ENCODE measurements at places on chromosomes 3 and 15.

DNA sequence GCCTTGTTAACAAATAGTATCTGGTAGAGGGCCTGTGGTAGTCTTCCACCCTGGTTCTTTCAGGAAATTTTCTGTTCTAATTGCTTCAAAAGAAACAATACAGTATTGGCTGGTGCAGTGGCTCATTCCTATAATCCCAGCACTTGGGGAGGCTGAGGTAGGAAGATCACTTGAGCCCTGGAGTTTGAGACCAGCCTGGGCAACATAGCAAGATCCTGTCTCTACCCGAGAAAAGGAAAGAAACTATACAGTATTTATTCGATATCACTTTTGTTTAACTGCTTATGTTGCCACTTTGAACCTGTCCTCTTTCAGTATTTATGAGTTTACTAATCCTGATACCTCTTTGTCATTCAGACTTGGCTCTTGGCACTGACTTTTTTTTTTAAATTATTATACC, 4.5 kb downstream of the MKRN2 start:
- DNase-seq, result no peak

DNA sequence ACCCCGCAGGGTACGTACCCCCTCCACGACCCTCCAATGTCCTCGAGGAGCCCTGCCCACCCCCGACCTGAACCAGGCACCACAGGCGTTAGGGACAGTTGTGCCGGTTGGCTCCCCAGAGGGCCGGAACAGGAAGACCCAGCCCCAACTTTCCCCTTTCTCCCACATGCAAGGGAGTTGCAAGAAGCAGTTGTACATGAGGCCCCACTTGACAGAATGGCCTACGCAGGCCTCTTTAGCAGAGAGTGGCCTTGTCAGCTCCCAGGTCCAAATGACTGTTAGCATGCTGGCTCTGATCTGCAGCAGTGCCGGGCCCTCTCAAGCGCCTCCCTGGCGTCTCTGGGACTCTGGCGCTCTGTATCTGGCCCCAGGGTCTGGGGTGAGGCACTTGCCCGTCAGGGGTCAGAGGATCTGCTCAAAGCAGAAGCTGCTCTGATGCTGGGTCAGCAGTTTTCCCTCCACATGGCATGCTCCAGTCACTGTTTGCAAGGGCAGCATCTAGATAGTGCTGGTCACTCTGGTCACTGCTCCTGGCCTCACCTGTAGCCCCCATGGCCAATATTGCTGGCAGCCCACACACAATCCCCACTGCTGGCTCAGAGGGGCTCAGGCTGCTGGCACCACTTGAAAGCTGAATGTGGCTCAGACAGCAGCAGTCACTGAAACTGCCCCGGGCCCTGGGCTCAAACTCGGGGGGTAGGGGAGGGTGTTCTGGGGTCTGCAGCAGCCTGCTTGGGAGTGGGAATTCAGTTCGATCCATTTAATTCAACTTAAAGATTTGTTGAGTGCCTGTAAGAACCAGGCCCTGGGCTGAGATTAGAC, 254.5 kb downstream of the FAM43A start:
- DNase-seq, result no peak

- DNase-seq, result no peak
Measured at GRCh38 chr3:107258300-107258699, 118.9 kb upstream of the CCDC54 start.

GRCh38 chr3:80870476-80871041, 890.9 kb downstream of the GBE1 start:
- DNase-seq, result no peak

- DNase-seq, result no peak
Measured at GRCh38 chr15:80977627-80978036, 12.0 kb downstream of the MESD start.

- no peak for DNase-seq
Measured at GRCh38 chr3:100591411-100591810, 18.0 kb upstream of the ADGRG7 start.

DNA sequence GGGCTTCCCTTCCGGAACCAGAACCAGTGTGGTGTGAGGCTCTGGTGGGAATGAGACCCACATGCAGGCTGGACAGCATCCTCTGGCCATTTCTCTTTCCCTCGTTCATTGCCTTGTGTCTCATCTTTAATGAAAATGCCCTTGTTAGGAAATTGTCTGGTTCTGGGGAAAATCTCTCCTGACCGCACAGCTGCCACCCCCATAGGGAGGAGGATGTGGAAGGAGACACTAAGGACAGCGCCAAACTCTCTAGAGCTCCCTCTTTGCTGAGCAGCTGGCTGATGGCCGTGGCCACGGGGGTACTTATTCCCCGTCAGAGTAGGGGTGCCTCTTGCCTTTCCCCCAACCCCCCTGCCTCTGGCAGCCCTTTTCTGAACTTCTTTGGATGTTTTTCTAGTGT, 297.6 kb upstream of the C2CD4B start:
- DNase-seq, result no peak

DNA sequence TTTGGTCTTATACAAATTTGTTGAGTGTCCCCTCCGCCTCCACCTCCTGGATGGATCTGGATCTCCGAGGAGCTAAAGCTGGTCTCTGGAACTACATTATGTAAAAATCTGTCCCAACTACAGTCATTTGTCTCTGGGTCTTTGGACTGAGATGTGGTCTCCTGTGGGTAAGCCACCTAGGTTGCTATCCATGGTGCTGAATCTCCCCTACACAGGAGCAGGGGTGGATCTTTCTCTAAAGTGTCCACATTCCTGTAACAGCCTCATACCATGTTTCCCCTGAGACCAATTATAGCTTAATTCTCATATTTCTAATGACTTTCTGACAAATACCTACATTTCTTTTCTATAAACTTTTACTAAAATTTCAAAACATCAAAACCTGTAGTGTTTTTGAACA, 625.8 kb downstream of the TAFA4 start:
- DNase-seq, result no peak

Measured in SK-N-MC (cell line).